ENCODE measurements at places on chromosomes 11 and 22. TPM values are rescaled to one million over a fixed set of nuclear protein-coding genes. Genes with fewer than 3 reads are reported as not detected.

OR52W1 gene
- total RNA-seq = not detected

ARHGAP8 gene
- 1.2 TPM for total RNA-seq

OR8D1 gene
- total RNA-seq = not detected

BBOX1 gene
- total RNA-seq = 2.4 TPM

OR4A16 gene
- not detected for total RNA-seq

SPDYC gene
- not detected for total RNA-seq

TMEM41B gene
- 69.7 TPM for total RNA-seq

SLCO2B1 gene
- 5.7 TPM for total RNA-seq

NPTXR gene
- total RNA-seq = 10.6 TPM

MRE11 gene
- 12.6 TPM for total RNA-seq

ARAP1 gene
- 20.0 TPM for total RNA-seq

C11orf97 gene
- not detected for total RNA-seq

GLB1L2 gene
- total RNA-seq = 1.2 TPM

SLC22A9 gene
- not detected for total RNA-seq

MMP13 gene
- not detected for total RNA-seq

CCDC116 gene
- total RNA-seq = not detected

NCAM1 gene
- total RNA-seq = 515 TPM

TIRAP gene
- 2.0 TPM for total RNA-seq

TMEM191C gene
- total RNA-seq = 2.4 TPM

KCNQ1OT1 gene
- total RNA-seq = 2.0 TPM

MEI1 gene
- 0.41 TPM for total RNA-seq

GUCY1A2 gene
- 108 TPM for total RNA-seq

SCGB1C1 gene
- not detected for total RNA-seq

APOL2 gene
- 5.3 TPM for total RNA-seq

UBXN1 gene
- total RNA-seq = 84.8 TPM

CNGA4 gene
- total RNA-seq = 0.41 TPM

C22orf42 gene
- 0.41 TPM for total RNA-seq

MRPL16 gene
- total RNA-seq = 31.8 TPM

CHRM1 gene
- 14.3 TPM for total RNA-seq

SYTL2 gene
- 4.9 TPM for total RNA-seq

APOA5 gene
- not detected for total RNA-seq

RASL10A gene
- 2.0 TPM for total RNA-seq

SOX6 gene
- 17.1 TPM for total RNA-seq

GAB4 gene
- not detected for total RNA-seq

GPHA2 gene
- total RNA-seq = not detected

VSIG10L2 gene
- not detected for total RNA-seq

EFCAB6 gene
- 9.4 TPM for total RNA-seq

RFPL2 gene
- 1.2 TPM for total RNA-seq

SCN3B gene
- 48.9 TPM for total RNA-seq

GLYATL1 gene
- total RNA-seq = 0.82 TPM

INSC gene
- 0.41 TPM for total RNA-seq

PDGFB gene
- 2.0 TPM for total RNA-seq

FGF4 gene
- total RNA-seq = not detected

GPR83 gene
- 1.2 TPM for total RNA-seq

RASGRP2 gene
- total RNA-seq = 24.9 TPM

KRTAP5-7 gene
- total RNA-seq = under 0.01 TPM

SLC37A2 gene
- 1.2 TPM for total RNA-seq

NLRP14 gene
- 0.41 TPM for total RNA-seq

TRMT2A gene
- total RNA-seq = 28.9 TPM

PHLDA2 gene
- not detected for total RNA-seq

THY1 gene
- total RNA-seq = 15.1 TPM

HIRA gene
- total RNA-seq = 21.6 TPM

PRG3 gene
- total RNA-seq = not detected

Measured in frontal cortex (tissue), 4 donors.